Mammary epithelial cell (primary cell): ENCODE measurements at places on chromosomes 11 and 22.

DNA sequence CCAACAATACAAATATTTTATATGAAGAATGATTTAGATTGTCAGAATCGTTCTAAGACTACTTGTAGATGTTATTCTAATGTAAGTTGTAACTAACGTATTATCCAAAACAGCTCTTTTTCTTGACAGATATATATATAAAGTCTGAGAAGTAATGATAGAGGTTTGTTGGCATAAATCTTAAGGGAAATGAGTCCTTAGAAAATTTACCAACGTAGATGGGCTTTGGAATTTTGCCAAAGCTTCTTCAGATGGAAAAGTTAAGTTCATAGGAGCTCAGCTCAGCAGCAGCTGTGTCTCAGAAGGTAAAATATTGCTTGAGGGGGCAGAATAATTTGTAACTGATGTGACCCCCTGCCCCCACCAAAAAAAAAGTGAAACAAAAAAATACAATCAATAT is 66.7 kb downstream of the BID start:
- no peak for DNase-seq

GRCh38 chr11:76885390-76886097 is 24.8 kb downstream of the ACER3 start:
- DNase-seq, result peak; percentile 79

GRCh38 chr11:94974178-94974577 is 669 bp downstream of the KDM4D start:
- no peak for DNase-seq

GRCh38 chr11:103315248-103315647 is 206.0 kb downstream of the DYNC2H1 start:
- DNase-seq, result no peak

DNA sequence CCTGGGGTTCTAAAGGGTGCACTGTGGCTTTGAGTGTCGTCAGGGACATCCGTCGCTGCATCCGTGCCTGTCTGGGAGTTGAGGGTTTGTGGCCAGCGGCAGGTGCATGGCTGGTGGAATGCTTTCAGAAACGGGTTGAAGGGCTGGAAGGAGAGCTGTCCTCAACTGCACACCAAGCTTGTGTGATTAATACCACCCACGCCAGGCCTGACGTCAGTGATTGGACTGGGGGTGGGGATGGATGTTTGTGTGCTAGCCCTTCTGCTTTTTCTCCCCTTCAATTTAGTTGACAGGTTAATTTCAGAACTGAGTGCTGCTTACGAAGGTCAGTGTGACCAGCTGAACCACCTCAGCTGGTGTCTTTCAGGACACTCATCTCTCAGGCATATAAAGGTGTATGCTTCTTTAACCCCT is 3.2 kb upstream of the GAB2 start:
- peak; percentile 20 for DNase-seq

GRCh38 chr11:36774603-36775002 is 176.6 kb upstream of the RAG2 start:
- DNase-seq, result peak; percentile 92

DNA sequence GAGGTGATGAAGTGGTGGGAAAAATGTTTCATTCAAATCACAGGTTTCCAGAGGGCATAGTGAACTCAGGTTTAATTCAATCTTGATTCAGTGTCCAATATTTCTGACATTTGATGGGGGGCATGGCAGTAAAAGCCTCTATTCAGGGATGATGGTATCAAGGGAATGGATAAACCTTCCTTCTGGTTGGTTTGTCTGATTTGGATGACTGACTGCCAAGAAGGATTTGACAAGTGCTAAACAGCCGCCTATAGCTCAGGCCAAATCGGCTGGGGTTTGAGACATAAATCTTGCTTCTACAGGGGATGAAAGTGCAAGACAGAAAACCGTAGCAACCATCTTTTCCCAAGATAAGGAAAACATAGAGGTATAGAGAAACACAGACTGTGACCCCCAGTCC is 121.8 kb upstream of the C11orf87 start:
- DNase-seq, result no peak

DNA sequence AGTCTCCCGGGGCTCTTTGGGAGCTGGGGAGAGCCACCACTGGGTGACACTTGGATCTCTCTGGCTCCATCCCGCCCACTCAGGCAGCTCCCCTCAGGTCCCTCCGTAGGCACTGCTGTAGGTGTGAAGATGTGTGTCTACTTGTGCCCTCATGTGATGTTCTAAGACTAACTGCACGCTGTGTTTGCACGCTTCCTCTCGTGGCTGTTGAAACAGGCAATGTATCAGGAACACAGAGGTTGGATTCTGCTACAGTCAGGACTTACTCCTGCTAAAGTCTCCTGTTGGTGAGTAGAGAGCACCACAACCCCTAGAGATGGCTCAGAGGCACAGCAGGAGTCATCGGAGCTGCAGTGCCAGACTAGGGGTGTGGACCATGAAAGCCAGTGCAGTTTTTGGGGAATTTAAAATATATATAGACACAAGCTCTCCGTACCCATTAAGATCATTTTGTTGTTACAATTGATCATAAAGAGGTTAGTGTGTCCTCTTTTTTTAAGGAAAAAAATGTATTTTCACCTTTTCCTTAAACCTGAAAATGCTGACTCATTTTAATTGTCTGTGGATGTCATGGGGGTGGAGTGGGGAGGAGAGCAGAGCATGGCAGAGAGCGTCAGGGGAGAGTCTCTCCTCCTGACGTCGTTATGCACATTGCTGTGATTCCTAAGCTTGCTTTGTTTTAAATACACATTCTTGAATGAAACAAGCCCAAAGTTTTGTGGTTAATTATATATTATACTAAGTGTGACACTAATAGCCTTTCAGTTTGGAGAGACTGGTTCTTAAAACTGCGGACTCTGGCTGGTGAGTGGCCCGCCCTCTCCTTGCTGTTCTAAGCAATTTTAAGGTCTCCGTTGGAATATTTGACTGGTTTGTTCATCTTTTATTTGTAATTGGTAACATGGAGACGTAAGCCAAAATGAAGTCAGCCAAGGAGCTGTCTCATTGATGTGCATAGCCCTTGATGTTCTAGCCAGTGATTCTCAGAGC is 16.2 kb upstream of the CTTN start:
- DNase-seq, result no peak

DNA sequence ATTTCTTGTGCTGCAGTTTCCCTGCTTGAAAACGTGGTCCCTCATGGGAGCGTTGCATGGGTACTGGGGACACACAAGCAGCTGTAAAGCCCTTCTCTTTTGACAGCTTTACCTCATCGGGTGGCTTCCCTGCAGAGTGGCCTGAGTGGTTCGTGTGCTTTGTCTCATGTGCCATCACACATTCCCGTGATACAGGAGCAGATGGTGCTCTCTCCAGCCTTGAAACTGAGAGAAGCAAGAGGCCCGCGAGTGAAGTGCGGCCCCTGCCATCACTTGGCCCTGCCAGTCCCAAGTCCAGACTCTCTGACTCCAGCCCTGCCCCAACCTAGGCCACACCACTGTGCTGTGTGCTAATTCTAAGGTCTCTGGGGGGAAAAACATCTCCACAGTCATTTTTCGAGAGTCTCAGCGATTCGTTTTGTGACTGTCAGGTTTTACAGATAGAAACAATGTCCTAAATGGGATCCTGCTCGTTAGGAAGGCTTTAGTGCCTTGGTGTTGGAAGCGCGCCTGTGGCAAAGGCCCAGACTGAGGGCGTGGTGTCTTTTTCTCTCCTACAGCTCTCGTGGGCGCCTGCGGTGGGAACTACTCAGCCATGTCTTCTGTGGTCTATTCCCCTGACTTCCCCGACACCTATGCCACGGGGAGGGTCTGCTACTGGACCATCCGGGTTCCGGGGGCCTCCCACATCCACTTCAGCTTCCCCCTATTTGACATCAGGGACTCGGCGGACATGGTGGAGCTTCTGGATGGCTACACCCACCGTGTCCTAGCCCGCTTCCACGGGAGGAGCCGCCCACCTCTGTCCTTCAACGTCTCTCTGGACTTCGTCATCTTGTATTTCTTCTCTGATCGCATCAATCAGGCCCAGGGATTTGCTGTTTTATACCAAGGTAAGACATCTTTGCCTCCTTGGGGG is 64.2 kb downstream of the KREMEN1 start:
- no peak for DNase-seq

GRCh38 chr11:2791521-2792380 is 92.0 kb upstream of the KCNQ1OT1 start:
- no peak for DNase-seq

DNA sequence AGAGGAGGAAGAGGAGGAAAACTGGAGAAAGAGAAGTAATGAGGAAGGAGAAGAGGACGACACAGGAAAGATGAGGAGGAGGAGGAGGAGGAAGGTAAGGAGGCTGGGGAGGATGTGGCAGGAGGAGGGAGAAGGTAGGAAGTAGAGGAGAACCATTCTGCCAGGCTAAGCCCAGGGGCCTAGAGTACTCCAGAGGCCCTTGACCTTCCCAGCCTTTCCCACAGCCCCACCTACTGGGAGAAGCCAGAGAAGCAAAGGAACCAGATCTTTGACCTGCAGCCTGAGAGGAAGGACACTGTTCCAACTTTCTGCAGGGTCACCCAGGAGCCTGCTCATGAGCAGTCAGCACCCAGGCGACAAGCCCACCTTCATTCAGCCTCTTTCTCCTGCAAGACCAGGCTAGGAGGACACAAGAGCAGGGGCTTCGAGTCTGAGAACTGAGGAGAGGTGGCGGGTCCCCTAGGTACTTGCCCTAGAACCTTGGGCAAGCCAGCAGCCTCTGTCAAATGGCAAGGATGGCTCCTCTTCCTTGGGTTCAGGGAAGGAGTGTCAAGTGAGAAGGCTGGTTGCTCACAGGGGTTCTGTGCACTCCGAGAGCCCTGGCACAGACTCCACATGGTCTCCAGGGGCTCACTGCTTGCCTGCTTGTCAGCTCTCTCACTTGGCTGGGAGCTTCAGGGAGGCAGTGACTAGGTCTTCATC is 27.9 kb upstream of the OAF start:
- DNase-seq, result no peak

DNA sequence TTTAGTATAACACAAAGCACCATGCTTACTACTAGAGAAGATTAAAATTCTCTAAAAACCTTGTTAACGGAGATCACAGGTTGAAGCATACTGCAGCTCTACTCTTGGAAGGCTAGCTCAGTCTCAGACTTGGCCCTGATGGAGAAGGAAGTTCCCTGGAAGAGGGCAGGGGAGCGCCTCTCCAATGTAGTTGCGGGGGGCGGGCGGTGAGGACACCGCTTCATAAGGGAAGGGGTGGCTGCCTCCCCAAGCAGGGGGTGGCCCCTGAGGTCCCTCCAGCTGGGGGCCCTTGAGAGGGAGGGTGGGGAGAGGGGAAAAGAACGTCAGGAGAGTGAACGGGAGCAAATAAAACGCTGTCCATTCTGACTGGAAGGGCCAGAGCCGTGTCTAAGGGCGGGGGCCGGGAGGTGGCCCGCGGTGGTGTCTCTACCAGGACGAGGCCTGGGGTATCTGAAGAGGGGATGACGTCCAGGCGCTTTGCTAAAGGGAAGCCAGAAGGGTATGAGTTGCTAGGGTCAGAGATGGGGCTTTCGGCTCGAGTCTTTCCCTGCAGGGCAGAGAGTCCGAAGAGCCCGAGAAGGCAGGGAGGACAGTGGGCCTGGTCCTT is 553 bp upstream of the USP47 start:
- no peak for DNase-seq

- DNase-seq, result no peak
Observed at GRCh38 chr11:103637295-103637694, 399.1 kb upstream of the DDI1 start.
